ENCODE measurements at places on chromosomes 6 and 20.

DNA sequence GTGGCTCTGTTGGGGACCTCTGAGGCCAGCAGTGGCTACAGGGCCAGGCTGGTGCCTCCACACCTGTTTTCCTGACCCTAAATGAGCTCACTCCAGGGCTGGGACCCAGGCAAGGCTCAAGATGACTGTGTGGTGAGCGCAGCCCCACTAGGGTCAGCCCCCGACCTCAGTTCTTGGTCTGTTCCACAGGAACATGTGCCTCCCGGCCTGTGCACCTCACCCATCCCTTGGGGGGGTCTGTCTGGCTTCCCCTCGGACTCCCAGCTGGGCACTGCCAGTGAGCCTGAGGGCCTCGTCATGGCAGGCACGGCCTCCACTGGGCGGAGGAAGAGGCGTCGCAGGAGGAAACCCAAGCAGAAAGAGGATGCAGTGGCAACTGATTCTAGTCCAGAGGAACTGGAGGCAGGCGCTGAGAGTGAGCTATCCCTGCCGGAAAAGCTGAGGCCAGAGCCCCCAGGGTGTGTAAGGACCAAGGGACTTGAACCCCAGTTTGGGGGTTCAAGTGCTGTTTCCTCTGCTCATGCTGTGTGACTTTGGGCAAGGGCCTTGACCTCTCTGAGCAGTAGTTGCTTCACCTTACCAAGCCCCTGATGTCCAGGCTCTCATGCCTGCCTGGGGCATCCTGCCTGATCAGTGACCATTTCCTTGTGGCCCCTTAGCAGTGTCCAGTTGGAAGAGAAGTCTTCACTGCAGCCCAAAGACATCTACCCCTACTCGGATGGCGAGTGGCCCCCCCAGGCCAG, 8.0 kb downstream of the LPIN3 start:
- no peak for DNase-seq

GRCh38 chr20:63369724-63370617, 8.8 kb upstream of the CHRNA4 start:
- DNase-seq: no peak

GRCh38 chr6:15102241-15102640, 143.6 kb upstream of the JARID2 start:
- no peak for DNase-seq

- DNase-seq: no peak
Observed at GRCh38 chr6:35170166-35170565, 29.0 kb upstream of the TCP11 start.

GRCh38 chr20:50303573-50304500, 113.2 kb downstream of the CEBPB start:
- no peak for DNase-seq

DNA sequence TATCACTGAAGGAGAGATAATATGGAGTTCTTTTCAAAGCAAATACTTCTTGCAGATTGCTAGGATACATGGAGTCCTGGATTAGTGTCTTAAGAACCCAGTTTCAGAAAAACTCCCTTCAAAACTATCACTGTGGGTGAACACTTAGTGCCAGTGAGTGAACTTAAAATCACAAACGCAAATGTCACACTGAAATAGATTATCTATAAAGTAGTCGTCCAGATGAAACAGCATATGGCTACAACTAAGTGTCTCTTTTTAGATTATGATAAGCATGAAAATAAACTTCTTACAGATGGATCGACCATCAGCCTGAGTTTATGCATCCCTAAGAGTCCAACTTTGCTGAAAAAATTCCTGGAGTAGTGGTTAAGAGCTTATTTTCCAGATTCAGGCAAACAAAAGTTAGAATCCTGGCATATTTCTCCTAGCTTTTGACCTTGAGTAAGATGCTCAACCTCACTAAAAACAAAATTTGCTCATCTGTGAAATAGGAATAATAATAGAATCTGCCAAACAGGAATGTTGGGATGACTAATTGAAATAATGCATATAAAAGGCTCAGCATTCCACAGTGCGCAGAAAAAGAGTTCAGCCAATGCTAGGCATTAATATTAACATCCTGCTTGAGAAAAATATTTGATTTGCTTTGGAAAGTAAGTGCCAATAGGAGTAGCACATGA, 70.4 kb downstream of the DOK5 start:
- no peak for DNase-seq

DNA sequence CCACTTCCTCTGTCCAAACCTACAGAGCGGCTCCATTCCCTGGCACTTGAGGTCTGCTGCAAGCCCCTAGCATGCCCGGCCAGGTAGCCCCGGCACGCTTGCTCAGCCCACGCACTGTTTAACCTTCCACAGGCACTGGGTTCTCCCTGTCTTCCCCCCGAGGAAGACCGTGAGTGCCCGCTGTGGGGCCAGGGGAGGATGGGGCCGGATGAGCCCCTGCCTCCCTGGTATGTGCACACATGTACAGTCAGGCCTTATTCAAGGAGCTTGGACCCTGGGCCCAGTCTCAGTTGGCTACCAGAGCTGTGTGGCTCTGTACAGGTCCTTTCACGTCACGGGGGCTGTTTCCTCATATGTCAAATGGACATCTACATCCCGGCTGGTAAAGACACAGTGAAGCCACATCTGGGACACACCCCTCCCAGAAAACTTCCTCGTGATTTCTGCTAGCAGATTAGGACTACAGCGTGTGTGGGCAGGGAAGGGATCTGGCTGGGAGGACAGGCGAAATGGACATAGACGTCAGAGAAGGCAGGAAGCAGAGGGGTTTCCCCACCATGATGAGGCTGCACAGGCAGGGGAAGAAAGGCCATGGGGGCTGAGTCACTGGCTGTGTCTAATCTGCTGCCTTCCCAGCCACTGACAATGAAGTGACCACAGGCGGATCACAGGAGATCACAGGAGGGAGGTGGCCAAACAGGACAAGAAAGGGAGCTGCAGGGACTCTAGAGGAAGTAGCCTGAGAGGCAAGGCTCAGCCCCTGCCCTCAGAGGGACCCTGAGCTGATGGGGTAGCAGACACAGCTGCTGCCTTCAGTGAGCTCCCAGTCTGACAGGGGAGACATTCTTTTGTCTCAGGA, 62.9 kb downstream of the MRPL14 start:
- no peak for DNase-seq

DNA sequence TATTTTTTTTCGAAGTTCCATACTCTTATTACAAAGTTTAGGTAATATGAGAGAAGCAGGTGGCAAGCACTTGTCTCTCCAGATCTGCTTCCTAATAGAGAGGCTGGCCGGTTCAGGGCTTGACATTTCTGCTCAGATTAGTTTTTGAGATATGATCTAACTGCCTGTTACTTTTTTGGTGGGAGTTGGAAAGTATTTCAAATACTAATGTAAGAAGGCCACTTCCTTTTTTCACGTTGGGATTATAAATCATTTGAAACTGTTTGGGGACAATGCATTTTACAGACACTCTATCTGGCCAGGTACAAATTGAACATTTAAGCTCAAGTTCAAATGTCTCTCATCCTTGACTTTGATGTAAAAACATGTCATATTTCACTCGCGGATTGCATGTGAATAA, 222.1 kb upstream of the SULF2 start:
- DNase-seq: no peak

DNA sequence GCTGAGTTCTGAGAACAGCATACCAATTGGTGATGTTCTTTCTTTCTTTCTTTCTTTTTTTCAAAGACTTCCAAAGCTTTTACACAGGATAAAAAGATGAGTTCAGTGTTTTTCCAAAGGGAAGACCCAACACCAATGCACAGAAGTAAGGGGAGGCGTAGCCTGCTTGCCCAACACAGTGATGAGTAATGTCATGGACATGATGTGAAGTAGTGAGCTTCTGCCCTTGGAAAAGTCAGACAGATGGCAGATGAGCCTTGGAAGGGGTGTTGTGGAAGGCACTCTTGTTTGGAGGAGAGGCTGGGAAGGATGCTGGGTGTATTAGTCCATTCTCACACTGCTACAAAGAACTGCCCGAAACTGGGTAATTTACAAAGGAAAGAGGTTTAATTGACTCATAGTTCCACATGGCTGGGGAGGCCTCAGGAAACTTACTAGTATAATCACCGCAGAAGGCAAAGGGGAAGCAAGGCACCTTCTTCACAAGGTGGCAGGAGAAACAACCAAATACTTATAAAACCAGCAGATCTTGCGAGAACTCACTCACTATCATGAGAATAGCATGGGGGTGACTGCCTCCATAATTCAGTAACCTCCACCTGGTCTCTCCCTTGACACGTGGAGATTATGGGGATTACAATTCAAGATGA, 12.6 kb downstream of the LRP11 start:
- no peak for DNase-seq

DNA sequence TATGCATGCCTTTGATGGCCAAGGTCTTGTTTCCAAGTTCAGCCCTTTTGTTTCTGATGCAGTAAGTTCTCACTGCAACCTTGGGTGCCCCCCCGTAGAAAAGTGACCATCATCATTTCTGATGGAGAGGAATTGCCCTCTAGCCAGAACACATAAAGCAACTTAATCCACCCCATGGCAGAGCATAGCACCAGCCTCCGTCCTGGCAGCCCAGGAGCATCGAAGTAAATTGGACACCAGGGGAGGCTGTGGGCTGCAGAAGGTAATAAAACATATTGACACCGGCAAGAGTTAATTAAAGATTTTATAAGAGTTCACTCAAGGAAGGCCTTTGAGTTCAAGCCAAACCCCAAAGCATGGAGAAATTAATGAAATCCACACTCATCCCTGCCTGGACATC, 39.2 kb upstream of the CST7 start:
- no peak for DNase-seq

DNA sequence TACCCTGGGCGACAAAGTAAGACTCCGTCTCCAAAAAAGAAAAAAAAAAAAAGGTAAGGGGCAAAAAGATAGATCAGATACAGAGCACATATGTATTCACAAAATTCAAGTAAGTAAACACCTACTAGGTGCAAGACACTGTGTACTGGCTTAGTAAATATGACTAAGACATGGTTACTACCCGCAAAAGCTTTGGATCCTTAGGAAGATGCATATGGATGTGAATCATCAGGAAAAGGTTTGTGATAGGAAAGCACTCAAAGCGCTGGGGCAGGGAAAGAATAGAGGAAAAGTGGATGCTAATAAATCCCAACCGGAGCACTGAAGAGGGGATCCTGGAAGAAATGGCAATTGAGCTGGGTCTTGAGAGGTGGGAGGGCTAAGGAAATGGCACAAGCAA, 118.8 kb upstream of the FAM184A start:
- DNase-seq: no peak

GRCh38 chr6:101534821-101535220, 141.3 kb downstream of the GRIK2 start:
- no peak for DNase-seq

DNA sequence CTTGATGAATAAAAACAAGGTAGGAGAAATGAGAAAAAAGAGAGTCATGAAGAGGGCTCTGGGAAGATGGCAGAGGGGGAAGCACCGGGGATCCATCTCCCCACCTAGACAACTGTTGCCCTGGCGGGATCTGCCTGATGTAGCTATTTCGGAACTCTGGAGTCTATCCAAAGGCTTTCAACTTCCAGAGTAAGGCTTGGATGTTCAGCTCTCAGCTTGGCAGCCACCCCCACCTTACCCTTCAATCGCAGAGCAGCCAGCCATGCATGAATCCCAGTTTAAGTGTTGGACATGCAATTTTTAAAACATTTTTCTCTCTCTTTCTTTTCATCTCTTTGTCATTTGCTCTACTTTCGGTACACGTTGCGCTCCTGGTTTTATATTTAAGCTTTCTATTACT, 275.9 kb upstream of the EXOC2 start:
- DNase-seq: no peak

DNA sequence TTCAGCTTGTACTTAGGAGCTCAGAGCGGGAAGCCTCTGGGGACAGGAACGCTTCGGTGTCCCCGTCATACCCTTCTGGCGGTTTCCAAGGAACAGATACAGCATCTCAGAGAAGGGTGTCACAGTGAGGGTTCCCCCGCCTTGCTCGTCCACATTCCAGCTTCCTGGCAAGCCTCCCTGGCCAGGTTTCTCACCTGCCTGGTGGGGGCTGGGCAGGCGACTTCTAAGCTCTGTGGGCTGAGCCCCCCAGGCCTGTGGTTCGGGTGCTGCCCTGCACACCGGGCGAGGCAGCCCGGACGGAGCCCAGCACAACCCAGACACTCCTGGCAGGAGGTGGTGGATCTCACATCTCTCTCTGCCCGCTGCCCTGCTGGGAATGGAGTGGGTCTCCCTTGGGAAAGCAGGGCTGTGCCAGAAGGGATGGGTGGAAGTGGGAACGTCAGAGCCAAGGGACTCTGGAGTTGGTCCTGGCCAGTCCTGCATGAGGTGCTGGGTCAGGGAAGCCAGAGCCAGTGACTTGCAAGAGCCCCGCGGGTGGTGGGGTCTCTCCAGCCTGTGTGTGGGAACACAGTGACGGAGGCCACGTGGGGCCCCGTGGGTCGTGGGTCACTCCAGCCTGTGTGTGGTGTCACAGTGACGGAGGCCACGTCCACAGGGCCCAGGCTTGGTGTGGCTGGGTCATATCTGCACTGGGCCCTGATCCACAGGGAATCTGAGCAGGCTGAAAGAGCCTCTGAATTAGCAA, 47.7 kb upstream of the SMOC2 start:
- DNase-seq: no peak

Measured in activated effector memory CD4-positive, alpha-beta T cell treated with Interleukin-2 at 50 U/mL for 16 hours (primary cell).